Activated T-helper 9 cell treated with anti-CD3 and anti-CD28 coated beads, Interleukin-2, amount 50 U/mL, for 16 hours (primary cell): ENCODE measurements at places on chromosomes 1 and 21.

DNA sequence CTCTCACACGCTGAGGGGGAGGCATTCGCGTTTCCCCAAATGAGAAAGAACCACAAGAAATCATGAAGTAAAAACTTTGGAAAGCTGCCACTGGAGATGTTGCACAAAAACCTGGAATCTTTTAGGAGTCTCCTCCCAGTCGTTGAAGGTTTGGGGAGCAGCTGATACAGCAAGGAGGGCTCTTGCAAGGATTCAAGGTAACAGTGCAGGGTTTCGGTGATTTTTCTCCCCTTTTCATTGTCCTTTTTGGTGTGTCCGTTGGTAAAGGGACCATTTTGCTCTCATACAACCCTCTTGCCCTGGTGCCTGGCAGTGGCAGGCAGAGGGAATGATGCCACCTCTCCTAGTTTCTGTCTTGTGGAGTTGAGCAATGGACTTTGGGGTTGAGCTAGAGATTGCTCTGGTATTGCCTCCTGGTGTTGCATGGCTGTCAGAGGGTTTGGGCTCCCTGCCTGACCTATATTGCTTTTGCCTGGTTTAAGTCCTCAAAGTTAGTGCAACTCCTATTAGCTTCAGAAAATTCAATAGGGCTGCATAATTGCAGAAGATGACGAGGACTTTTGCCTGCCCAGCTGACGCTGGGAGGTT is 872 bp downstream of the BRINP2 start:
- DNase-seq: no peak

DNA sequence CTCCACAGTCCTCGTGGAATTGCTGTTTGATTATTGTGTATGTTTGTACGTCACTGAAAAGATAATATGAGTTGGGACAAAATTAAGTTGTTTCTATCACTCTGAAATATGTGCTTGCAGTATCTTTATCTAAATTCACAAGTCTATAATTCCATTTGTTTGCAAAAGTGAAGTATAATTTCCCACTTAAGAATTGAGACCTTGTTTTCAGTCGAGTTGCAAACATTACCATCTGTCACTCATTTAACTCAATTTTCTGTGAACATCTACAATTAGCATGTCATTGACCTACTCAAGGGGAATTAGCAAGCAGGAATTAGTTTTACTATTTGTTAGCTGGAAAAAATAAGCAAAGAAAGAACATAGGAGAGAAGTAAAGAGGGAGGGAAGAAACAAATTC is 195.8 kb downstream of the TPR start:
- DNase-seq: no peak

DNA sequence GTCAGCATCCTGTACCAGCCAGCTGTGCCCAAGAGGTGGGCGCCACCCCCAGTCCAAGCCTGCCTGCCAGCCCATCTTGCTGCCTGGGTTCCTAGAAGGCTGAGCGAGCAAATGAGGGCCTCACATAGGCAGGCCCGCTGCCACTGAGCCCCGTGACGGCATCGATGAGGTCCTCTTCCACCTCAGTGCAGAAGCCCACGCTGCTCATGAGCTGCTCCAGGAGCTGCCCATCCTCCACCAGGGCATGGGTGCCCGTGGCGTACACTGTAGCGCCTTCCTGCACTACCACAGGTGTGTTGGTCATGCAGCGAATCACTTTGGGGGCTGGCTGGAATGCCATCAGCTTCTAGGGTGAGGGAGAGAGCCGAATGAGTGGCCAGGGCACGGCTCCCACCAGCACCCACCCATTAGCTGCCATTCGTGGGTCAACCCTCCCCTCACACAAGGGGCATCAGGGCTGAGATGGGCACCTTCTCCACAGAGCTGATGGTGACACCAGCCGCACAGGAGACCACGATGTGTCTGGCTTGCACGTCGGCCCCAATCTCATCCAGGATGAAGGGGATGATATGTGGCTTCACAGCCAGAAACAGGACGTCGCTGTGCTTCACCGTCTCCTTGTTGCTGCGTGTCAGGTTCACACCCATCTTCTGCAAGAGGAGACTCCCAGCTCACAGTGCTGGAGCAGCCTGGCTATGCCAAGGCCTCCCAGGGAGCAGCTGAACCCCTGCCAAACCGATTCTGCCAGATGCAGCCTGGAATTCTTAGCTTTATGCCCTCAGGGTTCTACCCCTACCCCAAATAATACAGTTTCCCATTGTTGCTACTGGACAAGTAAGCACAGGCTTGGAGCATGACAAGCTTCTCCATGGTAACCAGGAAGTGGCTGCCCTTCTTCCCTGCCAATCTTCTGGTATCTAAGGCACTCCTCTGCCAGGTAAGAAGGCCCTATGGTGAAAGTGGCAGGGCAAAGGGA is 2.0 kb downstream of the PYCR2 start:
- DNase-seq: no peak

DNA sequence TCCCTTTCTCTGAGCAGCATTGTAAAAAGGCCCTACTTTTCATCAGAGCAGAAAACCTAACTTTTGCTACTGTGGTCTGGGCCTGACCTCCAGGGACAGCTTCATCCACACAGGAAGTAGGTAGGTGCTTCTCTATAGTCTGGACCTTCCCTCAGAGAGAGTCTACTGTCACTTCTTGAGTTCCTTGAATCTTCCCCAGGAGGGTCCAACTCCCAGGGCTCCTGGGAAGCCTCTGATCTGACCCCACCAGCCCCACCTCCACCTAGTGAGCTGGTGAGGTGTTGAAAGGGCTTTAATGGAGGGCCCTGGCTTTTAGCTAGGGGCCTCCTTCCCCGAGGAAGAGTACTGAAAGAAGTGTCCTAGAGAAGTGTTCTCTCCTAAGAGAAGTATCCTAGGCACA is 2.7 kb upstream of the VANGL2 start:
- no peak for DNase-seq

DNA sequence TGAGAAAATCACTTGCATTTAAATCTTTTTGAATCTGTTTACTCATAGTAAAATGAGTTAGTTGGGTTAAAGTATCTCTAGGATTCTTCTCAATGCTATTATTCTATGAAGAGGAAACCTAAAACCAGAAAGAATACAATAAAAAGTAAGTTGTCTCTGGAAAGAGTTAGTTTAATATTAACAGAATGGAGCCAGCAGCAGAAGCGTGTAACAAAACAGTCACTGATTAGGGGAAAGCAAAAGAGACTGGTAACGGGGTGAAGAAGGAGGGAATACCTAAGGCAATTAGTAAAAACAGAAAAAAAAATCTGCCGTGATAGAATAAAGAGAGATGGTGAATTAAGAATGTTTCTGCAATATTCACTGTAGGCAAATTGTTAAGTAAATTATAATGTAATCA is 60.0 kb downstream of the NRDC start:
- DNase-seq: no peak

GRCh38 chr1:221663321-221663720 is 78.6 kb downstream of the DUSP10 start:
- DNase-seq: no peak

DNA sequence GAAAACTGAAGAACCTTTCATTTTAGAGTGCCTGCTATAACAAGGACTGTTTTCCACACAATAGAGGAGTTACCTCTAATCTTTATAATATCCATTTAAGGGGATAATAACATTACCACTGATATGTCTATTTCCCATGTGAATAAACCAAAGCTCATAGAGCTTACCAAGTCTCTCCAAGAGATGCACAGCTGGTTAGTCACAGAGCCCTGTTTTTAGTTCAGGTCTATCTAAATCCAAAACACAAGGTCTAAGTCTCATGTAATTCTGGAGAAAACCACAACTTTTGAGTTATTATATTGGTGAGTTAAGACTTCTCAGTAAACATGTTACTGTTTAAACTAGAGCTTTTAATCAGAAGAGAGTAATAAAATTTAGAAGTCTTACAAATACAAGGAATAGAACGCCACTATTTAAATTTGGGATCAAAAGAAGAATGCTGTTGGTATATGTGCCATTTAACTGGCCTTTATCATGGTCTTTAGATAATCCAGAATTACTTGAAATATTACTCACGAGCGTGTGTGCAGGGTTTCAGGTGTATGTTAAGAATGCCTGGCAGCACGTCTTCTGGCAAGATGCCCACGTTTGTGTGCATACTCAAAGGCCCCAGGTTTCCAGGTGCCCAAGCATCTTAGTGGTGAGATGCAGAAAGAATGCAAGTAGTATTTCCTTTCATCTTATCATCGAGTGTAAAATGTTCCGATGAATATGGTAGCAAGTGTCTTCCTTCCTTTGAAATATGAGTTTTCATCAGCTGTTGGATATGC is 190.6 kb downstream of the FMN2 start:
- DNase-seq: no peak

DNA sequence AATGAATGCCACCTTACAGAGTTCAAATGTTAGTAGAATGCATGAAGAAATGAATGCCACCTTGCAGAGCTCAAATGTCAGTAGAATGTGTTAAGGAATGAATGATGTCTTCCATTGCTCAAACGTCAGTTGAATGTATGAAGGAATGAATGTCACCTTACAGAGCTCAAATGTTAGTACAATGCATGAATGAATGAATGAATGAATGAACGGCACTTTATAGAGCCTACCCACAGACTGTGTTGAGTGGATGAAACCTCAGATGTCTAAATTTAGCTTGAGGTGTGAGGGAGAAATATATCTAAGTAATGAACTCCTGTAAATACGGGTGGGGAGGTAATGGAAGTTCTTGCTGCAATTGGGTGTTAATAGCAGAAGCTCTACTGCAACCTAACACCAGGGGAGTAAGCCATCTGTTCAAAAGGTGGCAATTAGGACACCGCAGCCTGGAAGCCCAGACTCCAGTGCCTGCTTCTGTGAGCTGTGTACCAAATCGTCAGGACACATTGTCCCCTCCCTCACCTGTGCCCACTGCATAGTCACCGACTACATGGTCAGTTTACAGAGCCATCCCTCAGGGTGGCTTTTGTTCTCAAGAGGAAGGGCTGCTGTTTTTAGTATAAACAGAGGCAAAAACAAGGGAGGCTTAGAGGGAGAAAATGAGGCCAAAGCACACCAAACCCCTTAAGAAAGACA is 26.7 kb downstream of the SUSD4 start:
- DNase-seq: no peak

DNA sequence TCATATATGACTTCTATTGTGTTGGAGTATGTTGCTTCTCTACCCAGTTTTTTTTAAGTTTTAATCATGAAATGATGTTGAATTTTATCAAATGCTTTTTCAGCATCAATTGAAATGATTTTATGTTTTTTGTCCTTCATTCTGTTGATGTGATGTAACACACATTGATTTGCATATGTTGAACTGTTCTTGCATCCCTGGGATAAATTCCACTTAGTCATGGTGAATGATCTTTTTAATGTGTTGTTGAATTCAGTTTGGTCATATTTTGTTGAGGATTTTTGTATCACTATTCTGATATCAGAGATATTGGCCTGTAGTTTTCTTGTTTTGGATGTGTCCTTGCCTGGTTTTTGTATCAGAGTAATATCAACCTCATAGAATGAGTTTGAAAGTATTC is 46.6 kb upstream of the CD55 start:
- no peak for DNase-seq

DNA sequence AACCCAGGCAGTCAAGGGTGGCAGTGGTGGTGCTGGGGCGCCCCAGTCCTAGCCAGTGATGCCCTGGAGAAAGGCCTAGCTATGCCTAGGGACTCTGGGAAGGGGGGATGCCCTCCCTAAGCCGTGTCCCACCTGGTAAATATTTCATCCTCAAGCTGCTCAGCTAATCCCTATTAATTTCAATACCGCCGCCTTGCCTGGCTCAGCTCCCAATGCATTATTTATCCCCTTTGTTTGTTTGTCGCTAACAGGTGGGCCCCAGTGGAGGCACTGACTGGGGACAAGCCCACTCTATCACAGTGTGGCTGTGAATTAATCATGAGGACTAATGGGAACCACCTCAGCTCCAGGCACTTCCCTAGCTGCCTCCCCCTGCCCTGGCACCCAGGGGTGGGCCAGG is 22.5 kb downstream of the DMAP1 start:
- no peak for DNase-seq

- DNase-seq: no peak
These were observed 90.1 kb downstream of the TENT5C start for GRCh38 chr1:117695796-117696490.

DNA sequence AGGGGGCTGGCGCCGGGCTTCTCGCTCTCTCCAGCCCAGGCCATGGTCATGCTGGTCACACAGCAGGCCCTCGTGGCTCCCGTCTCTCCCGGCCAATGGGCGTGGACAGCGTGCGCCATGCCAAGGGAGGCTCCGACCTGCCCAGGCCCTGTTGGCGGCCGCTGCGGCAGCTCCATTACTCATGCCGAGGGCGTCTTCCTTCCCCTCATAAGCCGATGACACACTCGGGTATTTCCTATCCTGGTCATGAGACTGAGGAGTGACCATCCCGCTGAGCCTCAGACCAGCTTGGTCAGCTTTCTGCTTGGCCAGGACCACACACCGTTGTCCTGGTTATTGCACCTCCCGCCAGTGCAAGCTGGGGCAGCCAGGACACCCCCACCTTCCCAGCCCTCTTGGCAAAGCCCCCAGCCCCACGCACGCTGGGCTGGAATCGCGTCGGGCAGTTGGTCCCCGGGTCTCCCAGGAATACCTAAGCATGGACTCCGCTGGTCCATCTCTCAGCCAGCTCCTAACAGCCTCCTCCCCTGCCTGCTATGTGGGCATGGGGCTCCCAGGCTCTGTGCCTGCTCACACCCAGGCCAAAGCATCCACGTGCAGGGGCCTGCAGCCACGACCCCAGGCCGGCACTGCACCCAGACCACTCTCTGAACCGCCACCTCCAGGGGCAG is 49.8 kb downstream of the ARHGEF16 start:
- no peak for DNase-seq

- no peak for DNase-seq
These were observed 11.6 kb downstream of the PARK7 start for GRCh38 chr1:7973086-7973485.

- DNase-seq: no peak
These were observed 23.9 kb upstream of the SIPA1L2 start for GRCh38 chr1:232653789-232654188.

GRCh38 chr1:8025061-8025670 is 943 bp downstream of the ERRFI1 start:
- no peak for DNase-seq

DNA sequence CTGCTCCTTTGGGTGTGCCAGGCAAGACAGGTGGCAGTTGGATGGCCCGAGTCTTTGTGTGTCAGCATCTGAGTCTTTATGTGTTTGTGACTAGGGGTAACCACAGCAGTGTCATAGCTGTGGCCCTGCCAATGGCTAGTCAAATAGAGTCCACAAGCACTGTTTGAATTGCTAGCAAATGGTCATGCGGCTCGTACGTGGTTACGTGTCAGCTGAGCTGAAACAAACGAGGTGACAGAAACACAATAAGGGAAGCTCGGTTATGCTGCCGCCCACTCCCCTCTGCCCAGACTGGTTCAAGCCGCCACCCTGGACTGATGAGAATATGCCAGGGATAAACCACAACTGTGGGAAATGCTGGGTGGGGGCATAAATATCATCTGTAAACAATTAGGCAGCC is 174.3 kb upstream of the LMO4 start:
- no peak for DNase-seq
